Dermis microvascular lymphatic vessel endothelial cell (primary cell): ENCODE measurements at places on chromosomes 7 and 10. TPM values are rescaled to one million over a fixed set of nuclear protein-coding genes. Genes with fewer than 3 reads are reported as not detected.

DNA sequence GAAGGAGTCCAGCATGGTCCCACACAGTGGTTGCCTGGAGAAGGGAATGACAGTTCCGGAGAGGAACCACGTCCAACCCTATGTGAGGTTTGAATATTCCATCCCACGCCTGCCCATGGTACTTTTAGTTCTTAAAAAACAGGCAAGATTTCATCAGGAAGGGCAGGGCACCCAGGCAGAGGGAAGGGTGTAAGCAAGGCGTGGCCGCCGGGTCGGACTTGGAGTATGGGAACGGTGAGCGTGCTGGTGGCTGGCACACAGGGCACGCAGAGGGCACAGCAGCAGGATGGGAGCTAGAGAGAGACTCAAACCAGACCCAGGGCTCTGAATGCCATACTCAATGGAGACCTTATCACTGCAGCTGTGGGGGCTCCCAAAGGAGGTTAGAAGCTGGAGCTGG, 34.3 kb downstream of the FAM53B start:
- no peak for DNase-seq

The RASA4B gene
- total RNA-seq = 2.6 and 2.8 TPM in 2 replicates

DNA sequence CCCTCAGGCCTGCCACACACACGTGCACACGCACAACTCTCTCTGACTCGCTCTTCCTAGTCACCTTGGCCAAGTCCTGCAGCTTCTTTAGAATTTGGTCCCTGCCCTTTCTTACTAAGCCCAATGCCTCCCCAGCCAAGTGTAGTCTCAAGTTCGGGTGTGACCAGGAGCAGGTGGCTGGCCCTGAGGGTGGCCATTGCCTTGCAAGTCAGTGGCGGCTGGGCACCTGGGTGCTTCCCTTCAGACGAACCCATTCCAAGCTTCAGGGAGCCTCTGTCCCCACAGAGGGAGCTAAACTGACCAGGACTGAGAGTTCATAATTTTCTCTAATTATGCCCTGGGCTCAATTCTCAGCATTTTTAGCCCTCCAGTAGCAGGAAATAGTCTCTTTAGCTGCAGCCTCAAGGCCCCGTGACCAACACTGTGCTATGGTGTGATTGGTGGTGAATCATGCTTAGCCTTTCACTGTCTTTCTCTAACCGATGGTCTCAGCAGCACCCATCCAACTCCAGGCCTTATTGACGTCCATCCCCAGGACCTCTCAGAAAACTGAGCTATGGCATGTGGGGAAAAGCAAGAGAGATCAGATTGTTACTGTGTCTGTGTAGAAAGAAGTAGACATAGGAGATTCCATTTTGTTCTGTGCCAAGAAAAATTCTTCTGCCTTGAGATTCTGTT, 34.7 kb upstream of the FXYD4 start:
- no peak for DNase-seq

DNA sequence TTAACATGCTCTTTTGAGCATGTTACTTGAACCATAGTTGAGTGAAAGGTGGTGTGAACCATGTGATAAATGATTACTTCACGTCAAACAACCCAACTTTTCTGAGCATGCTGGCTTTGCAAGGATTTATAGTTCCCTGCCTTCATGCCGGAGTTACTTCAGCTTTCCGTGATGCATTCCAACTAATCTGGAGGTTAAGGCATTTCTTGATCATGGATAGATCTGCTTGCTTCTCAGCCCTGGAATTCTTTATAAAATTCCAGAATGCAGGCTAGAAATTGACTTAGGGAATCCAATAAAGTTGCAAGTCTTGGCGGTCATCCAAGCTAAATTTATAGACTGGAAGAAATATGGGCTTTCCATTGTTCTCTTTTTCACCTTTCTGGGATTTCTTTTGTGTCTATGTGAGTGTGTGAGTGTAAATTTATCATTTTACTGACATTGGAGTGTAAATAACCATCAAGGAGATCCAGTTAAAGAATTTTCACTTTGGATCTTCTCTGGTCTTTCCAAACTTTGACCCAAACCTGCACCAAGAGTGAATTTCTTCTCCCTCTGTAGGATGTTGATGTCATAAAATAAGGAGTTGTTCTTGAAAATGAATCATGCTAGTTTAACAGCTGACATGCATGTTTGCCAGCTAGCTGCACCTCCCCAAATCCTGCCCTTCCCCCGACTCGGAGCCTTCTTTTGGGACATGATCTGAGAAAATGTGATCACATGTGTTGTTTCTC, 289.0 kb downstream of the TWIST1 start:
- DNase-seq = no peak

GRCh38 chr10:82210331-82210730, 335.3 kb downstream of the NRG3 start:
- no peak for DNase-seq

The HOXA4 gene
- total RNA-seq = 0.51 TPM in 2 replicates

GRCh38 chr10:5813091-5813340, 218 bp downstream of the GDI2 start:
- no peak for DNase-seq

GRCh38 chr10:124614003-124614659, 130.0 kb downstream of the FAM53B start:
- DNase-seq = no peak

DNA sequence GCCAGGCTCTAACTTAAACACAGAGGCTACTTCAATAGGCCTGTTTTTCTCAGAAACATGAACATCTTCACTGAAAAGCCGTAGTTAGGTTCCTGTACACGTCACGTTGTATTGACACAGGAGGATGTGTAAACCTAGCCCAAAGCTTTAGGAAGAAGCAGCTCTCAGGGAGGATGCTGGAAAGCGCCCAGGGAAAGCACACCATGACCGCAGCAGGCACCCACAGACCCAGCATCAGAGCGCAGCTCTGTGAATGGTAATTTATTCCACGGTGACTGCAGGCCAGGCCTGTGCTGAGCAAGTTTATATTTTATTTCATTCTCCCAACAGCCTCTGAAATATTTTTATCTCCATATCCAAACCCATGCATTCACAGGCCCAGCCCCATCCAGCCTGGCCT, 51.1 kb downstream of the ASB13 start:
- no peak for DNase-seq

DNA sequence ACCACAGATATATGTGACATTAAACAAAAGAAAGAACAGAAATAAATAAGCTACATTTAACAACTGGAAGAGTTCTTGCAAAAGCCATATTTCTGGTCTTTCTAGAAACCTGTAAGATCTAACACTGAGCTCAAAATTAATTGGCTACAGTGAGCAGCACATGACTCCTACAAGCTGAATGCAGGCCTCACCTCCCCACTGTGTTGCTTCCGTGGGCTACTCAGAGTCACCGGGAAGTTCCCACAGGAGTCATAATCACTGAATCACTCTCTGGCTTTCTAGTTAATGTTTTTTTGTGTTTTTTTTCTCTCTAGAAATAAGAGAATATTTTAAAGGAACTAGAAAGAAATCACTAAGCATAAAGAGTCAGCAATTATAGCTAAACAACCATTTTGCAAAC, 10.2 kb upstream of the MRPS24 start:
- peak; percentile 85 for DNase-seq

GRCh38 chr10:98394851-98395440, 20.0 kb downstream of the PYROXD2 start:
- no peak for DNase-seq

DNA sequence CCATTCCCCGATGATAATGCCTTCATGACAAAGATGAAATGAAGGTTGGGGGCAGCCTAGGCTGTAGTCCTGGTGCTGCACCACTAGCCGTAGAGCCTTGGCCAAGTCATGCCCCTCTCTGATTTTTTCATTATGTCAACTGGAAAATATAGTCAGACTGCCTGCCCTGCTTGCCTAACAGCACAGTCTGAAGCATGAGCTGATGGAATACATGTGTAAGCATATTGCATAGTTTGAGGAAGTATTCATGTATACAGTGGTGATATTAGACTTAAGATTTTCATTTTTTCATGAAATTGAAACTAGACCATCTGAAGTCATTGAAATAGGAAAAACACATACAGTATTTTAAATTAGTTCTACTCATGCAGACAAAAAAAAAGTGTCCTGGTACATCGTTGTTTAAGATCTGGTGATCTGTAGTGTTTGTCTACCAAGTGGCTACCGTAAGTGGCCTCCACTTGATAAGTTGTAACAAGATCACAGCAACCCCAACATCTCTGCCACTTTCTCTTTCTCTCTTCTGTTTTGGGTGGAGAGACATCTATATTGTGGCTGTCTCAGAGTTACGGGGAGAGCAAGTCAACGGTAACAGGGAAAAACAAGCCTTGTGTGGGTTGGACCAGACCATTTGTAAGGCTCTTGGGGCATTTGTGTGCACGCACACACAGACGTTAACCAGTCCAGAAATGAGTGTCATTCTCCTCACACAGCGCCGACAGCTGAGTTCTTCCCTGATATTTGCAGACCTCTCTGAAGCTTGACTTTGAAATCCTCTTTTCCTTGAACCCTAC, 716.6 kb upstream of the GALNT17 start:
- no peak for DNase-seq

DNA sequence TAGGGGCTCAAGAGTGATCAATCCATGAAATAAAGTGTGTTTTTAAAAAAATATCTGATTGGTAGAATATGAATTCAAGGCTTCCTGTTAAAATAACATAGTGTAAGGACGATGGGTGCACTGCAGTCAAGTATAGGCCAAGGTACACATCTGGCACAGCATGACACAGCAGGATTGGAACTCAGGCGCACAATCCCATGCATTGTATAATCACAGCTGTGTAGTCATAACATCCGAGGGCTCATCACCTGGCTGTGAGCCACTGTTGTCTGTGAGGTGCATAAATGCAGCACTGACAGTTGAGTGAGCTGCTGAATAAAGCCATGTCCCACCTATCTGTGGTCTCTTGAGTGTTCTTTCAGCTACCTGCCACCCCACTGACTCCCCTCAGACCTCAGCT, 142.3 kb upstream of the HPS1 start:
- peak; percentile 31 for DNase-seq

DNA sequence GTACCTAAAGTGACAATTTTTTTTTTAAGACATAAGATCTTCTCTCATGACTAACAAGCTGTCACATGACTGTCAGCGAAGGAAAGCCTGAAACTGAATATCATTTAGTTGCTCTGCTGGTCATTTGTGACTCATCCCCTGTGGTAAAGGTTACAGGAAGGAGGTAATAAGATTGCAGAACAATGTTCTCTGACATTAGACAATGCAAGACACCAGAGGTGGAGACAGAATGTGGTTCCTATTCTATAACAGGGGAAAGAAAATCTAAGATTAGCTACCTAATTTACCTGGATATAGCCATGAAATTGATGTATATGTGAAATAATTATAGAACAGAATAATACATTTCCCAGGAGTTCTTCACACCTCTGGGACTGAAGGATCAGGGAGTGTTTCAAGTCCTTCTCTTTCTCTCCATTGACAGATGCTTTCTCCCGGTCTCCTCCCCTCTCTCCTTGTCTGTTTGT, 47.7 kb downstream of the LRGUK start:
- peak; percentile 82 for DNase-seq

GRCh38 chr7:7553386-7553785, 13.3 kb upstream of the MIOS start:
- DNase-seq = no peak

- DNase-seq = no peak
Measured at GRCh38 chr10:62243647-62243997, 25.0 kb downstream of the RTKN2 start.

The CTAGE8 gene
- under 0.01 and 0.13 TPM in 2 replicates for total RNA-seq

DNA sequence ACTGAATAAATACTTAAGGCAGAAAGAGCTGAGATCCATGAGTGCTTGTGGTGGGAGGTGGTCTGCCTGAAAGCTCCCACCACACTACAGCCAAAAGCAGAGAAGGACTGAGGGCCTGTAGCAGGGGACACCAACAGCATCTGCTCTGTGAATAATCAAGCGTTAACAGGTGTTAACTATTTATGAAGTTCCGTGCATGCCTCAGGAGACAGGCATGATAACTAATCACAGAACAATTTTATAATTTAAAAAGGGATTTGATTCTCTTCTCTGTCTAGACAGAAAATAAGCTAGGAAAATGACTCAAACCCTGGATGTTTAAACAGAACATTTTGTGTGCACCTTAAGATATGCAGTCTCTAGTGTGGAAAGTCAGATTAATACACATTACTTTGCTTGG, 61.5 kb upstream of the GHITM start:
- DNase-seq = no peak

DNA sequence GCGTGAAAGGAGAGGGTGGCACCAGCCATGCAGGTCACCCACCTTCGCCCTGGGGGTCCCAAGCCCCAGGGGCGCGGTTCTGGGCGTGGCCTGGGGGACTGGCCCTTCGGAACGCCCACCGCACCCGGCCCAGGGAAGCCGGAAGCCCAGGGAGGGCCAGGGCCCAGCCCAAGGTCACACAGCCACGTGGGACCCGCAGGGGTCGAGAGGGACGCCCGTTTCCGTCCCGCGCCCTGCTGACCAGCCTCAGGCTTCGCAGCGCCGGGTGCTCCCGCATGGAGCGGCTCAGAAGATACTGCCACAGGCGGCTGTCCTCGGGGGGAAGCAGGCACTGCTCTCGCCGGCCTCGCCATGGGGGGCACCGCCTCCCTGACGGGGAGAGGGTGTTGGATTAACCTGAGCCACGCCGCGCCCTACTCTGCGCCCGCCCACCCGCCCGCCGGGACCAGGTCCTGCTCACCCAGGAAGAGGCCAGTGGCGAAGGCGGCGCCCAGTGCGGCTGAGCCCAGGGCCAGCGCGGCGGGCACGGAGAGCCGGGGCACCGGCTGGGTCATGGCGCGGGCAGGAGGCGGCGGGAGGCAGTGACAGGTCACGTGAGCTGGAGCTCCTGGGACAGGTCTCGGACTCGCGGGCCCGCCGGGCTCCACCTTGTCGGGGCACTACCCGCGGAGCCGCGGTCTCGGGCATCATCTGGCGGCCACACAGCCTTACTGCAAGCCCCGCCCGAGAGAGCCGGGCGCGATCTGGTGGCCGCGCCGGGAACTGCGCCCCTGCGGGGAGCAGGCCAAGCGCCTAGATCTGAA, at the start of gene COMTD1:
COMTD1 (minus strand) TSS at position 583 of the 803 bp plus-strand sequence; CDS start at position 554, 29 bp downstream.
- DNase-seq = peak; percentile 90

DNA sequence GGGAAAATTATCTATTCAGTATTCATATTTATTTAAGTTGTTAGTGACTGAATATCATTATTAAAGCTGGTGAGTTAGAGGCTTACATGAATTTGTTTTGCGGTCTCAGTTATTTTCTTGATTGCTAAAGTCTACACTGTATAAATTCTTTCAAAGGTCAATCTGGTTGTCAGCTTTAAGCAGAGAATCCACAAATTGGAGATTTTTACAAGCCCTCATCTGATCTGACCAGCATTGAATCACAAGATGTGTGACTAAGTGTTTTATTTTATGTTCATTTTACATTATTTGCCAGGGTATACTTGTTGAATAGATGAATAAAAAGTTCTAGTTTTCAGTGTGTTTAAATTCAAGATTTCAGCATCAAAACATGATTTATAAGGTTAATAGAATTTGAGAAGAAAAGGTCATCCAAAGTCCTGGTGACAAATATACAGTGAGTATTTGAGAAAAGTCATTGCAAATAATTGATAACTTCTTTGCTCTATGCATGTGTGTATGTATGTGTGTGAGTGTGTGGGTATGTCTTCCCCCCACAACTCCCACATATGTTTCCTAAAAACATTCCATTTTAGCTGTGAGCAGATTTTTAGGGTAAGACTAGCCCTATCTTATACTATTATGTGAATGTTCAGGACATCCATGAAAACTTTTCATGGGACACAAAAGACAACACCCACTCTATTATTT, 4.4 kb downstream of the SEMA3A start:
- no peak for DNase-seq
